ENCODE measurements at places on chromosomes 6 and 20.

GRCh38 chr20:2816030-2816582 is at the start of gene TMEM239:
Gene TMEM239, plus strand, starts transcription at chr20:2816364. Its CDS starts 191 bp downstream, at chr20:2816555.
- no peak for DNase-seq

GRCh38 chr6:165663736-165664558 is 906 bp upstream of the PDE10A start:
- no peak for DNase-seq

- no peak for DNase-seq
Observed at GRCh38 chr20:1810926-1811620, 84.1 kb upstream of the SIRPA start.

- DNase-seq = no peak
Observed at GRCh38 chr20:34874094-34874654, 1.5 kb upstream of the GGT7 start.

DNA sequence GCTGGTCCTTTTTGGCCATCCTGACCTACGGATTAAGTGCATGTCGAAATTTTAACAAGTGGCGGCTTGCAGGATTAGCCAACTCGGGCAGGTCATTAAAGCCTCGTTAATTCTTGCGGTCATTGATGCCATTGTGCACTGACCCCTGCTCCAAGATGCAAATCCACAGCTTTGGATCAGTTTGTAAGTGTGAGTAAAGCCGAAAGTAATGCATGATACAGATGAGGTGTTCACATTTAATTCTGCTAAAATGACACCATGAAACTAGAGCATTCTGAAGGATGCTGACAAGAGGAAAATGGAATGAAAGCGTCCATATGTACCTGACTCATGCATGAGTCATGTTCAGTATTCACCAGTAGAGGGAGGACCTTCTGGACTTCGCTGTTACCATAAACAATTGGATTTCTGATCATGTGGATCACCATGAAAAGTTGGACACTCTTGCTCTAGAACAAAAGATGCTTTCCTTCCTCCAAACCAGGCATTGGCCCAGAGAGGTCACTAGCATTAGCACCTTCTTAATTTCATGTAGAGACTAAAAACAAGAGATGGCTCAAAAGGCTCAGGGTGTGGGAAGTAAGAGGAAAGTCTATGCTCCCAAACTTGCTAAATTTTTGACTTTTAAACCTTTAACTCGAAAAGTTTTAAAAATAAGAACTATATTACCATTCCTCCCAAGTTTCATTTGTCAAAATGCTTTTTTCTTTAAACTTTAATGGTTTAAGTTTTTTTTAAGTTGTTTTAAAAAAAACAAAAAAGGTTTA is 48.0 kb downstream of the MUC22 start:
- DNase-seq = no peak

- no peak for DNase-seq
Observed at GRCh38 chr6:166202321-166202733, 34.7 kb upstream of the TBXT start.

DNA sequence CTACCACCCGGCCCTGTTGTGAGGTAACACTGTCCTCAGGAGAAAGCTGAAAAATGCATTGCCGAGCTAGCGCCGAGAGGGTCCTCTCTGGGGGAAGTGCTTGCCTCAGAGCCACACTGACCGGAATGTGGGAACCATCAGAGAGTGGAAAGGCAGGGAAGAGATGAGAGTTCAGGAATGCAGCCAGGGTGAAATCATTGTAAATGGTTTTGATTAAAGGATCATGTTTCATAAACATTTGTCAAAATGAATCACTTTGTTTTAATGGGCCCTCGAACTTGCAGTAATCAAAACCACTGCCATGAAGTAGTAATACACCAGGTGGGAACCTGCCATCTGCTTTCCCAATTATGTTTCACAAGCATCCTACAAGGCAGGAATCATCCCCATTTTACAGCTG is 16.9 kb upstream of the IL17F start:
- no peak for DNase-seq

DNA sequence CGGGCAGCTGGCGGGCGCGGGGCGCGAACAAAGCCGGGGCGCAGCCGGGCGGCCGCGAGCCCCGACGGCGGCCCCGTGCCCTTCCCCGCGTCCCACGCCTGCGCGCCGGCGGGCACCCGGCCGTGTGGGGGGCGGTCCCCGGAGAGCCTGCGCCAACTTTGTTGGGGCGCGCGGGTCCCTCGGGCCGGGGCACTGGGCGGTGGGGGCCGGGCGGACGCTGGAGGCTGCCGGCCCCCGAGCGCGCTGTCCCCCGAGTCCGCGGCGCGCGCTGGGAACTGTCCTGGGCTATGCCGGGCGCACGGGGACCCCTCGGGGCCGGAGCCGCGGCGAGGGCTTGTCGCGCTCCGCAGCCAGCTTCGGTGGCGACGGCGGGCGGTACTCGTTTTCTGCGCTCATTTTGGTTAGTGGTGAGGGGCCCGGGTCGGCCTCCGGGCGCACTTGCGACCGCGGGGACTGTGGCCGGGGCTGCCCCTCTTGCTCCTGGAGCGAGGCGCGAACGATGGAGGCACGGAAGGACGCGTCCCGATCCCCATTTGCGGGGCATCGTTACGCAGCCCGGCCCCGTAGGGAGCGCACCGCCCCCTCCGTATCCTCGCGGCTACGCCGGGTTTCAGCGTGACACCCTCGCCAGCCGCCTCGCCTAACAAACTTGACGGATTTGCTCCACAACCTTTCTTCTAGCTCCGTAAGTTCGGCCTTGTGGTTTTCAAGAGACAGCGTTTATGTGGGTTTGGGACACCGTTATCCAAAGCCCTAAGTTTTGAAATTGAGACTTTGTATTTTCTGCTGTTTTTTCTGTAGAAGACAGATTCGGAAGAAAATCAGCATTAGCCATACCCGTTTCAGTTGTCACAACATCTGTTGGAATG is 622 bp downstream of the SS18L1 start:
- no peak for DNase-seq

GRCh38 chr20:37758332-37758731 is 64.5 kb downstream of the CTNNBL1 start:
- no peak for DNase-seq

GRCh38 chr6:83385473-83385872 is 45.4 kb downstream of the ME1 start:
- no peak for DNase-seq

DNA sequence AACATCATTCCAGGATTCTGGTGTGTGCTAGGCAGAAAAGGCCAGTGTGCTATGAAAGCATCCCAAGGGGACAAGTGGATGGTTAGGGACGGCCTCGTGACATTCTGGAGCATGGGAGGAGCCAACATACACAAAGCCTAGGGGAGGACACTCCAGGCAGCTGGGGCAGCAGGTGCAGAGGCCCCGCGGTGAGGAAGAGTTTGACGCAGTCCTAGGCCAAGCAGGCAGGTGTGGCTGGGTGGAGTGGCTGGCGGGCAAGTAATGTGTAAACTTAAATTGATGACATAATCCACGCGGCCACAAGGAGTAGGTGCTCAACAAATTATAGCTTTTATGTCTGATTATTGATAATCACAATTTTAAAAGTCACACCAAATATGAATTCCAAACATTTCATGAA is 93.6 kb downstream of the TMEM242 start:
- no peak for DNase-seq

DNA sequence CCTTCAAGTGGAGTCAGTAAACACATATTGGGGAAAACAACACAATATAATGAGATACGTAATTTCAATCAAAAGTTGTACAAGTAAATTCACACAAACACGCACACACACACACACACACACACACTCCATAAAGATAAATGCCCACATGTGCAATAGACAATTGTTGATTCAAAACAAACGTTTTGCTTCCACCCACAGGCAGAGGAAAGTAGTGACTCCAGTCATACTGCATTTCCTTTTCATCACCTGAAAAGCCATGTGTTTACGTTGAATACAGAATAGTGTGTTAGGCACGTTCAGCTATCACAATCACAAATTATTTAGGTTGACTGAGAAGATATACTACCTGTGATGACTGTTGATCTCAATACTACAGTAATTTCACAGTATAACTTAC is 443.8 kb upstream of the MANEA start:
- no peak for DNase-seq

DNA sequence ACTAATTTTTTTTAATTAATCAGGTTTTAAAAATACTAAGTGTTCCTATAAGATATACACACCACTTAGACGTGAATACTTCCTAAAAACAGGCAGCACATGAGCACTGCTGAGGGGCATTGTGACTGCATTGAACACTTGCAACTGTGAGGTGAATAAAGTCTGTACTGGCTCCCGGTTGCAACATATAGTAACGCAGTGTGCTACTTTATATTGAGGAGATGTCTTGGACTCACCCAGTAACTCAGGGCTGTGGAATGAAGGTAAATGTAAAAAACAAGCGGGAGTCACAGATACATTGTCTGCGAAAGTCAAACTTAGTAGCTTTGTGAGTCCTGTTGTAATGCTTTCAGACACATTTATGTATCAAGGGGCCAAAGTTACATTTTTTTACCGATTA is 17.0 kb upstream of the HLA-A start:
- no peak for DNase-seq

- DNase-seq = no peak
Observed at GRCh38 chr20:60137657-60138245, 179.5 kb downstream of the CDH26 start.

DNA sequence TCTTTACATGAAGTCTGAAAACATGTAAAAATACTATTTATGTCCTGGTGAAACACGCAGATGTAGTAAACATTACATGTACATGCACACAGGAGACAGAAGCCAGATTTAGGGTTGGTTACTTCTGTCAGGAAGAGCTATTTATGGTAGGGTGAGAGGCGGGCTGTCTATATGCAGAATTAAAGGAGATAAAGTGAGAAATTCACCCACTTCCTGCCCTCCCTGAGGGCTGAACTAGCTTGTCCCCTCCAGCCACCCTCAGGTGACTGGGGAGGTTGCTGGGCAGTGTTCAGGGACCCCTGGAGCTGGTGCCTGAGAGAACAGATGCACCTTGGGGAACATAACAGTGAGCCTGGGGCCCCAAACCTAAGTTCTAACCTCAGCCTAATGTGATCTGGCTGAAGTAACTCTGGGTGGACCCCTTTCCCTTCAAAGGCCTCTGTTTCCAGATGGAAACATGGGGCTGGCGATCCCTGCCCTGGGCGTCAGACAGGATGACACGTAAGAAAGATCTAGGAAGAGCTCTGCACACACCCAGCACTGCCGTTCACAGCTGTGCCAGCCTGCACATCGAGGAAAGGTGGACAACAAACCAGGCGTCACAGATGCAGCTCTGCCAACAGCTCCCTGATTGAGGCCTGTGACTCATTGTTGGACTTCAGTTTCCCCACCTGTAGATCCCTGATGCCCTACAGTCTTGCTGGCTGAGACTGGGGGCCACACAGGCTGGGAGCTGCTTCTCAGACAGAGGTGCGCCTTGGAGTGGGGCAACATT is 1.3 kb downstream of the PI16 start:
- DNase-seq = no peak

DNA sequence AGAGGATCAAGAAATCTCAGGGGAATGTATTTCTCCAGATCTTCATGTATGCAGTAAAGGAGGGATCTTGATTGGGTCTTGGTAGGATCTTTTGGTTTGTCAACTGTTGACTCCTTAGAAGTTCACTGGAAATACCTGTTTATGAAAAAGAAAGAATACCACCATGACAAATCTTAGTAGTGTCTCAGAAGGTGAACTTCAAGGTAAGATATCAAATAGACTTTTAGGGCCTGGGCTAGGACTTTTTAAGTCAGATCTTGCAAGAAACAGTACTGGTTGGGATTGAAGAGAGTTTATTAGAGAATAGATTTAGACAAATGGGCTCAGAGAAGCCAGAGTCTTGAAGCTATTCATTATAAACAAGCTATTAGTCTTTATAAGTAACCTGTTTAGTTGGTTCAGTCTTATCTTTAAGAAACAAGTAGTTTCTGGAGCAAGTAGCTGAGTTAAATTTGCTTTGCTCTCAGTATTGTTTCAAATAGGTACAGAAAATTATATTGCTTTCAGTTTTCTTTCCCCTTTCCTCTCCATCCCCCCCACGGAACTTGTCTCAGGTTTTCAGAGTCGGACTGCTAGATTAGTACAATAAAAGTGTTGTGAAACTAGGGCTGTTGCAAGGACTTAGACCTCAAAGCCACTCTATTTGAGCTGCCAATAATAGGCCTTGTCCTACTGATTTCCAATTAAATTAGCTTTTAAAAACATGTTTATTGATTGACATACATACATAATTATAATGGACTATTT is 529.1 kb upstream of the CITED2 start:
- DNase-seq = peak; percentile 41

- no peak for DNase-seq
Observed at GRCh38 chr6:165615636-165616035, 47.4 kb downstream of the PDE10A start.

- no peak for DNase-seq
Observed at GRCh38 chr6:99344289-99344688, 5.2 kb downstream of the FAXC start.

DNA sequence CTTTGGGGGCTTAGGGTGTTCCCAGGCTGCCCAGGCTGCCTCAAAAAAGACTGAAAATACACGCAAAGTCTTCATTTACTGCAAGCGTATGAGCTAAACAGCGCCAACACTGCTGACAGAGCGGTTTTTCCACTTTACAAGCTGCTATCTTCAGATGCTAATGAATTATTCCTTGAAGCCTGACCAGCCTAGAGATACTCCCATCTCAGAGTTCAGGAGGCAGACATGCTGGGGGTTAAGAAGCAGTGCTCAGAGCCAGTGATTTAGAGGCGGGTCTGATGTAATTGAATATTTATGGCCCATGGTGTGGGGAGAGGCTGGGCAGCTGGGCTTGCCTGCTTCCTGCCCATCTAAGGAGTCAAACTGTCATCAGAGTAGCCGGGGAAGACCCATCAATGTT is 241.4 kb downstream of the SLC24A3 start:
- no peak for DNase-seq

DNA sequence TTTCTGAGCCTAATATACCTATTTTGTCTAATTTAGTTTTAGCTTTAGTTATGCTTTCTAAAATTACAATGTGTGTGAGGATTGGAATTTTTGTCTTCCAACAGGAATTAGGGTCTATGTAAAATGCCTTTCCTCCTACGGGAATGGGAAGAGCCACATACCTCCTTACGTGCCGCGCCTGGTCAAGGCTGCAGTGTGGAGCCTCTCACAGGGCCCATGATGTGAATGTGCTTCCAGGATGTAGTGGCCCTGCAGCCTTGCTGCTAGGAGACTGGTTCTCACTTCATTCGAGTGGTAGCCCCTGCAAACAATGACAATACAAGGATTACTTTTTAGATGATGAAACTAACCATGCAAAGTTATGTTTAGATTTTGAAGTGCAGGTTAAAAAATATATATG is 110.2 kb downstream of the SOBP start:
- DNase-seq = no peak

- DNase-seq = no peak
Observed at GRCh38 chr6:158118886-158119285, 49.2 kb downstream of the SERAC1 start.
